ENCODE measurements at places on chromosomes 11 and 22.

DNA sequence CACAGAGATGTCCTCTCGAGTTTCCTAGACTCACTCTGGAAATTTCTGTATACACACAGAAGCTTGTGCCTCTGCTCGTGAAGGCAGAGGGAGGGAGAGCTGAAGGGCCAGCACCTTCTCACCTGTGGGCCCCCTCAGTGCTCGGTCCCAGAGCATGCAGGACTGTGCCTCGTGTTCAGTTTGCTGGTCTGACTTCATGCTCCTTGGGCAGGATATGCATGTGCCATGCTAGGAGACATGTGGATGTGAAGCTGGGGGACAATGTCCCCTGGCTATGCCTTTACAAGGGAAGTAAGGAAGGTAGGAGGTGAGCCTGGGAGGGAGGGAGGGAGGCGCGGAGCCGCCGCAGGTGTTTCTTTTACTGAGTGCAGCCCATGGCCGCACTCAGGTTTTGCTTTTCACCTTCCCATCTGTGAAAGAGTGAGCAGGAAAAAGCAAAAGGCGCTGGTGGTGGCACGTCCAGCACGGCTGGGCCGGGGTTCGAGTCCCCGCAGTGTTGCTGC, 22.6 kb downstream of the NEAT1 start:
- ATAC-seq, result peak; percentile 0

- ATAC-seq, result peak; percentile 33
These were observed 1.8 kb upstream of the DUSP8 start for GRCh38 chr11:1573903-1574237.

GRCh38 chr22:28021998-28022660, 103.1 kb upstream of the PITPNB start:
- no peak for ATAC-seq

DNA sequence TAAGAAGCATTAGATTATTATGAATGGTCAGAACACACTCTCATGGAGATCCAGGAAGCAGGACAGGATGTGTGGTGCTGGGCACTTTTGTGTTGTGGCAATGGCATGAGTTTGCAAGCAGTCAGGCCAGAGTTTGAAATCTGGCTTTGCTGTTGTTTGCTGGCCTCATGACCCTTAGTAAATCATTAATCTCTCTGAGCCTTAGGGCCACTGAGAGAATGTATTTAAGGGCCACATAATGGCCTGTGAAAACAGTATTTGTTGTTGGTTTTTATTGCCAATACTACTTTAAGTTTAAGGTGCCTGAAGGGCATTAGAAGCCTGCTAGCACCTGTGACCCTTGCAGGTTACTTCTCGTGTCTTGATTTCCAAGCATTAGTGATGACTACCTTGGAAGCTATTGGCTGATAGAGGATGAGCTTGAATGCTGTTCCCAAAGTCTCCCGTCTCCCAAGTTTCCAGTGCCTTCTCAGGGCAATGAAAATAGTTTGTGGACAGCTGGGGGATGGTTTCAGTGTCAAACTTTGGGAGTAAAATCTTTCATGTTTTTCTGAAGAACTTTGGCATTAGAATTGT, 24.6 kb downstream of the STIM1 start:
- no peak for ATAC-seq

DNA sequence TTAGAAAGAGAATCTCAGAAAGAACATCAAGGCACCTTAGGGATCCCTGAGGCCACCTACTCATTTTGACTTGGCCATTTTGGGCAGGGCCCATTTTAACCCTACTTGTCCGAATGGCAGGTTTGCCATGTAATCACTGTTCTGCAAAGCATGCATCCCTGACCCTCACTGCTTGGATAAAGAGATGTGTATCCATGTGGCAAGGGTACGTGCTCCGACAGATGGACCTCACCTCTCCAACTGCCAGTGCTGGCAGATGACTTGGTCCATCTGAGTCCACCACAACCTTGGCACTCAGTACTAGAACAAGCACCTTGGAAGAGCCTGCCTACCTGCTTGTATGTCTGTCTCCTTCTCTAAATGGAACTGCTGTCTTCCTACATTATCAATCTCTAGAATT, 139.4 kb downstream of the SPATA19 start:
- no peak for ATAC-seq

GRCh38 chr11:10325277-10326011, 20.6 kb downstream of the ADM start:
- ATAC-seq, result no peak

GRCh38 chr22:32181043-32181442, 21.9 kb upstream of the C22orf42 start:
- ATAC-seq, result no peak

- ATAC-seq, result no peak
These were observed 68.2 kb downstream of the METTL15 start for GRCh38 chr11:28176351-28176750.

- no peak for ATAC-seq
These were observed 180.5 kb upstream of the ZBED5 start for GRCh38 chr11:11038352-11038751.

DNA sequence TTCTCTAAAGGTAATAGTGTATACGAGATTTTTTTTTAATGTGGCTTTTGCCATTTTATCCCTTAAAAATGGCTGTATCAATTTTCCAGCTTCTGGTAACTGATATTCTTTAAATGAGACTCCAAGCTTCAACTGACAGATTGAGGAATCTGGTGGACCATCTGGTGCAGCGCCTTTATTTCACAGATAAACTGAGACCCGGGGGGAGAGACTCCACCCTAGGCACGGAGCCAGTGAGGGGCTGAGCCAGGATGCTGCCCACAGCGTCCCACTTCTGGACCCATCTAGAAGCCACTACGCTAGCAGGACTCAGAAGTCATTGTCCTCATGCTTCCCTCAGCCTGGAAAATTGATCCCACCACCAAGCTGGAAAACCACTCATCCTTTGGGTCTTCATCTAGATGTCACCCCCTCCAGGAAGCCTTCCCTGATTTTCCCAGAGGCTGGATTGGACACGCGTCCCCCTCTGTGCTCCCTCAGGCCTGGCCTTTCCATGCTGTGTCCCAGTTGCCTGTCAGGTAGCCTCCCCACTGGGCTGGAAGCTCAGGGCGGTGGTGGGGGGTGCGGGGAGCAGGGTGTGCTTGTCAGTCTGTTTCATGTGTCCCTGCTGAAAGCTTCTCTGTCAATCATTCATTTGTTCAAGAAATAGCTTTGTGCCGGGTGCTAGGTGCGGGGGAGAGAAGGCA, 12.3 kb upstream of the CD5 start:
- ATAC-seq, result no peak

DNA sequence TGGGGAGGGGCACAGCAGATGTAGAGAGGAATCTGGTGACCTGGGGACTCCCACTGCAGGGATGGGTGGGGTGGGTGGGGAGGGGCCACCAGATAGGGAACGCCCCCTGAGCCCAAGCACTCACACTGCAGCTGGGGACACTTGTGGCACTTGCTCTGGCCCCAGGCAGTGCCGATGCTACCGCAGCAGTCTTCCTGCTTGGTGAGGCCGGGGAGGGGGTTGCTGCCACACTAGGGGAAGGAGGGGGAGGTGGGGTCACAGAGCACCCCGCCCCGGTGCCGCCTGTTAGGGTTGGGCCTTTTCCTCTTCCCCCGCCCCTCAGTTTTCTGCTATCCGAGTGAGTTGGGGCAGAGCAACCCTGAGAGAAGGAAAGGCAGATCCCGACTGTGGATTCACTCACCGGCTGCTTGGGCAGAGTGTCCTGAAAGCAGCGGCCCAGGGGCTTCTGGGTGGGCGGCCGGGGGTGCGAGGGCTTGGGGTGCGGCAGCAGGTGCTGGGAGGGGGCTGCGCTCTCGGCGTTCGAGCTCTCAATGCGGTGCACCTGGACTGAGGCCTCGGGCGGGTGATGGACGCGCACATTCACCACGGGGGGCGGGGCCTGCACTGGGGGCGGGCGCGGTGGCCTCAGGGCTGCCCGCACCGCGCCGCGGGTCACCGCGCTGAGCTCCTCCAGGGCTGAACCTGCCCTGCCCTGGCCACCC, 4.7 kb downstream of the LTBP3 start:
- ATAC-seq, result no peak

- no peak for ATAC-seq
These were observed 32.9 kb upstream of the KLHL35 start for GRCh38 chr11:75465701-75466531.

- peak; percentile 49 for ATAC-seq
These were observed 34.1 kb downstream of the OR4D9 start for GRCh38 chr11:59545179-59546020.

GRCh38 chr11:123054301-123055065, 7.5 kb downstream of the HSPA8 start:
- ATAC-seq, result peak; percentile 70

DNA sequence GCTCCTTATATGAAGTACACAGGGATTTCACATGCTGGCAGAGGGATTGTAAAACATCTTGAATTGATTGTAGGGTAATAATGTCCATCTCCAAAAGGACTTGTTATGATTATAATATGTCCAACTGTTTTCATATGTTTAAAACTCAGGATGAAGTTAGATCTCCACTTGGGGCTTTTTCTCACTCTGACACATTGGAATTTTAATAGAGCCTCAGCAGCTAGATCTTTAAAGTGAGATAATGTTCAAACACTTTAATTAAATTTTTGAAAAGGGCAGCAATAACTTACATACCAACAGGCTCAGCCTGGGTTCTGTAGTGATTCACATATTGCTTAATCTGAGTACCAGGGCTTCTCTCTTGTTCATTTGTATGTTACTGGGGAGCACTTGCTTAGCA, 152.1 kb downstream of the NELL1 start:
- ATAC-seq, result no peak

- no peak for ATAC-seq
These were observed 15.4 kb upstream of the MYOD1 start for GRCh38 chr11:17703951-17704350.

- ATAC-seq, result no peak
These were observed 255.3 kb downstream of the SBF2 start for GRCh38 chr11:10038521-10039302.

GRCh38 chr11:112352907-112353306, 92.2 kb upstream of the PLET1 start:
- ATAC-seq, result no peak

DNA sequence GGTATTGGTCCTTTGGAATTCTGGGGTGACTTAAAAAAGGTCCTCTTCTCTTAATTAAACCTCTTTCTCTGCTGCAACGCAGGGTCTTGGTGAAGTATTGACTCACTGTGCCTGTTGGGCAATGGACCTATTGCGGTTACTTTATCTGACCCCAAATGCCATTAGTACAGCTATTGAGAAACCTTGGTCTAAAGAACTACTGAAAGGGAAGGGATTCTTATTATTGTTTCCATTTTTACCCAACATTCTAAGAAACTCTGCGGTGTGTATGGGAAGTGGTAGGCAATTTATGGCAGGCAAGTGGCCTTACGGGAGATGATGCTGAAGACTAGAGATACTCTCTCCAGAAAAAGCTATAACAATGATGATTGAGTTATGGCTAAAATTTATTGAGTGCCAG, 12.5 kb downstream of the SLC6A5 start:
- no peak for ATAC-seq

DNA sequence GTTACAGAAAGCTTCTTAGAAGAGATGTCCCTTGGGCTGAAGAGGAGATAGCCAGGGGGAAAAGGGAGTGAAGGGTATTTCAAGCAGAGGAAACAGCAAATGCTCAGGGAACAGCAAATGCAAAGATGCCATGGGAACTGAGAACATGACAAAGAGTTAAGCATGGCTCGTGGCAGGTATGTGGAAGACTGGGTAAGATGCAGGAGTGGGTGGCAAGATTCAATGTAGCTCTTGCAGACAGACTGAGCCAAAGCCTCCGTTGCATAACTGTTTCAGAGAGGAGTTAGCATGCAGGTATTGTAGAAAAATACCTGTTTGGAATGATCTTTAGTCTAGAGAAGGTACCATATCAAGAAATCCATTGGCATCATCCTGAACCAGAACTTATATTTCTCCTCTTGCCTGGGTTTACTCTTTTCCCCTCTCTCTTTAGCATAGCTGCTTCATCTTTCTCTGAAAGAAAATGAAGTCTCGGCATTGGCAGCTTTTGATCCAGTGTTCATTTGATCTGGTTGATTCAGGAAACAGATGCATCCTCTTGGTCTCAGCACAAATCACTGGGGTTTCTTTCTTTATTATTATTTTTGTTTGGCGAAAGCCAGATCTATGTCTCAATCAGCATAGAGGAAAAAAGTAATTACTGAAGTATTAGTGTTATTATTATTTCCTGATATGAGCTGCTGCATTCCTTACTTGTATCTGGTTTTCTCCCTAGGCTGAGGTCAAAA, 41.7 kb upstream of the NUP160 start:
- ATAC-seq, result no peak

DNA sequence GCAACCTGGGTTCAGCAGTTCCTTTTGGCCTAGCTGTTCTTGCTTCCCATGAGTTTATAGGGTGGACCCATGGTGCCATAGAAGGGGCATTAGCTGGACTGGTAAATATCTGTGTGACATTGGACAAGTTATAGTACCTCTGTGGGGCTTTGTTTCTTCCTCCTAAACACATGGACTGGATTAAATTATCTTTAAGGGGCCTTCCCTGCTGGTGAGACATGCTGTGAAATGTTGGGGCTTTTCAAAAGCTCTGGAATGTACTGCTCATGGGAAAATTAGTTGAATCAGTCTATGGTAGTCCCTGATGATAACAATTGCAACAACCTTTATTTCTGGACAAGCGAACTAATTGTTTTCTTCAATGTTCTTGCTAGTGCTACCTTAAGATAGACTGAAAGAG, 276.2 kb downstream of the BLID start:
- no peak for ATAC-seq

DNA sequence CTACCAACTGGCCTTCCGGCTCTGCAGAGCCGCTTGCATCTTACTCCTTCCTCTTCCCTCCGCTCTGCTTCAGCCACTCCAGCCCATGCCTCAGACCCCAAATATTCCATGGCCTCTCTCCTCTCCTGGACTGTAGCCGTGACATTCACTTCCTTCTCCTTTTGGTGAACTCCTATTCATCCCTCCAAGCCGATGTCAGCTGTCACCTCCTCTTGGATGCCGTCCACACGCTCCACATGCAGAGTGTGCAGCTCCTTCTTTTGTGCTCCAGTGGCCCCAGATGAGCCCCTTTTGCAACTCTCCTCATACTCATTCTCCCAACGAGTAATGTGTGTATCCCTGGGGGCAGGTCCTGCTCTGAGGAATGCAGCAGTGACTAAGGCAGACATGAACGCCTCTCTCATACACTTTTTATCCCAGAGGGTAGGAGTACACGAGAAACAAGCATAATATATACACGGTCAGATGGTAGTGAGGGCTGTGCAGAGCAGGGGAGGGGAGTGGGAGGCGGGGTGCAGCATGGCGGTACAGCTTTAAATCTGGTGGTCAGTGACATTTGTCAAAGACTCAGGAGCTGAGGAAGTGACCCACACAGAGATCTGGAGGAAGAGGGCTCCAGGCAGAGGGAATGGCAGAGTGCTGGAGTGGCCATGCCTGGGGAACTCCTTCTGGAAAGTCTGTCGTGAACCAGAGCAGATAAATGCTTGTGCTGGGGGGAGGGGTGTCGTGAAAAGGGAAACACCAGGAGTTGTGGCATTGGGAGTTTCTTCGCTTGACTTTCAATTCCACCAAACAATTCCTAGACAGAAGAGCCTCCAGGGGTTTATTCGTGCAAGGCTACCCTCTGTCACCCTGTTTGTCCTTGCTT, 83.8 kb upstream of the ATXN10 start:
- no peak for ATAC-seq
